ENCODE measurements at places on chromosomes 6 and 20.
A peak's percentile ranks its signal among the peaks of the same experiment; 100 is the strongest.

DNA sequence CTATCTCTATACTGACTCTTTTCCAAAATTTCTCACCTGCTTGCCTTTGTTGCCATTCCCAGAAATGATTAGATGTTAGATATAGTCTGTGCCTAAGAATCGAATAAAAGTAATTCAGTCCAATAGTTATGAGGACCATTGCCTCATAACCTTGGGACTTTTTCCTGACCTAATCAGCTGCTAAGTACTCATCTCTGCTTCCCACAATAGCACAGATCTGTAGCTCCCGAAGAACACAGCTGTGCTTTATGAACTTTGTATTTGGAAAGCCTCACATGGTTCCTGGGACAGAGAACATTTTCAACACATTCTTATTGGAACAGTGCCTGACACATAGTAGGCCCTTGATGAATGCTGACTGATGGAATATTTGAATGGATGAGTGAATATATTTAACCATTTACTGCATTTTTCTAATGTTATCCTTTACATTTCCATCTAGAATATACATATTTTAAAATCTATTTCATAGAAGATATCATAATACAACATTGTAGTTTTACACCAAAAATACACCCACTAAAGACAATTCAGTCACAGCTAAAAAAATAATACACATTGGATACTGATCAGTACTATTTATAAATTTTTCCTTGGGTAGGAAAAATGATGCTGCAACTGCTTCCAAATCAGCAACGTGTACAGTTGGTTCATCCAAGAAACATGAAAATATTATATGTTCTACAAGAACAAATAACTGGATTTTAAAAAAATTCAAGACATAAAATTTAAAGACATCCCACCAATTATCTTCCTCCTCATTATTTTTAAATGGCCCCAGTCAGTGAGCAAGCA lies 53.9 kb downstream of the HS3ST5 start:
- no peak for DNase-seq

DNA sequence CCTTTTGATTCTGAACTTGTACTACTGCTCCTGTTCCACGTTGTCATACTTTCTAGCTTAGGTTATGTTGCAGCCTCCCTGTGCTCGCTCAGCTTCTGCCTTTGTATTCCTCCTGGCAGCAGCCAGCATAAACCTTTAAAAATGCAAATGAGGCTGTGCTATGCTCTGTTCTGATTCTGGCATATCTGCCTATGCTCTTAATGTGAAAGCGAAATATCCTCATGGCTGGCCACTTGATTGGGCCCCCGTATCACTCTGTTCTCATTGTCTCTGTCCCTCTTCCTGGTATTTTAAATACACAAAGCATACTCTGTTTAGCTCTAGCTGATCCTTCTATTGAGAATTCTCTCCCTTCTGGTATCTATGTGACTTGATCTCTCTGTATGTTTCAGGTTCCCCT lies 139.0 kb downstream of the JARID2 start:
- no peak for DNase-seq

DNA sequence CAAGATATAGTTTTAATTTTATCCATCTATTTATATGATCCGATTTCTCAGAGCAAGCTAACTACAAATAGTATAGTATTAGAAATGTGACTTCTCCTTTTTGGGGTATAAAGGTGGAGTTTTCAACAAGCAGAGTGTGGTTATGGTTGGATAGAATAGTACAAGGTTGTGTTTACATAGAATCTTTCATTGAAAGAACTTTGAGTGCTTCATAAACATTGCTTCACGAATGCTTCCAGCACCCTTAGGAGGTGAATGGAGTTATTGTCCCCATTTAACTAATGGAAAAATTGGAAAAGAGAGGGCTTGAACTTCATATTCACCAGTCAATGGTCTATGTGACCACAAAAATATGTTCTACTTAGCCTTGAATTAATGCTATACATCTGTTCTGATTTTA lies 134.1 kb upstream of the CITED2 start:
- DNase-seq: no peak

DNA sequence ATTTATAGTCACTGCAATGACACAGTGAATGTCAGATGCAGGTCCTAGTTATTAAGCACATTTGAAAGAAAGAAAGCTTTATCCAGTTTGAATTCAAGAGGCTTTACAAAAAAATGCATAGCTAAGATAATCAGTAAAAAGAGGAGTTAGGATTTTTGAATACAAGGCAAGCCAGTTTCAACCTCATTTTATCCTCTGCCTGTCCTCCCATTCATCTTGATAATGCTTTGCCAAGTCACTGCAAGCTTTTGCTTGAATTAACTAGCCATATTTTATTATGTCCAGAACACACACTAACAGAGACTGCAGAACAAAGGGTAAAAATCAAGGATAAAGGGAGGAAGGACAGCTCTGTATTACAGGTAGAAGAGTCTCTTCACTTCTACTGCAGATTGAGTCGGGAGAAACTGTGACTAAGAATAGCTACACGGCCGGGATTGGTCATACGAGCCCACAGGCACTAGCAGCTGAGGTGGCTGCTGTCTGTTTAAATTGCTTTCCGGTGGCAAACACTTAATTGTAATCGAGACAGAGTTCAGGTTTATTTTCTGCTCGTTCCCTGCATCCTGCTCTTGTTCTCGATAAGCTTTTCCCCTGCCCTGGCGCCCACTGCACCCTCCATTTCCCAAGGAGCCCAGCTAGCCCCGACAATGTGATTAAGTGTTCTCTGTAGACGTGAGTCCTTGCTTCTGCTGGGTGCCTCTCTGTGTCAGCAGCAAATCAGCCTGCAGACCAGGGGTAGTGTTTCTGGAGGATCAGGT lies 30.5 kb upstream of the AKAP12 start:
- peak; percentile 53 for DNase-seq

GRCh38 chr6:125153391-125154117 lies at the start of gene TPD52L1:
Gene TPD52L1, plus strand, starts transcription at chr6:125153773. Its CDS starts 179 bp downstream, at chr6:125153952.
- peak; percentile 58 for DNase-seq

DNA sequence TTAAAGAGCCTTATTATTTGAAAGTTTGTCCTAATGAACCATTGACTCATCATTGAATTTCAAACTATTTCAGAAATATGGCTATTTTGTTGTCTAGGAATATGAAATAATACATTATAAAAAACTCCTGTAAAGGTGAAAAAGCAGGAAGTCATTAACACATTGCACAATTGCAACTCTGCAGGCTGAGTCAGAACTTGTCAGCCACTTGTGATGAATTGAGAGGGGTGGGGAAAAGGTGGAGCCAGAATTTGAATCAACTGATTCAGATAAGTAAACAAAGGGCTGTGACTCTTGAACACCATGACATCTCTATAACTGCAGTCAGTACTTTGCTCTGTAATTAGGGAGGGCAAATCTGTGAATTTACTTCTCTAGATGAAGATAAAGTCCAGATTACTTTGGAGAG lies 6.0 kb downstream of the C6orf141 start:
- DNase-seq: peak; percentile 18

- DNase-seq: peak; percentile 35
Measured at GRCh38 chr6:140846503-140847261, 1286.0 kb upstream of the GJE1 start.

DNA sequence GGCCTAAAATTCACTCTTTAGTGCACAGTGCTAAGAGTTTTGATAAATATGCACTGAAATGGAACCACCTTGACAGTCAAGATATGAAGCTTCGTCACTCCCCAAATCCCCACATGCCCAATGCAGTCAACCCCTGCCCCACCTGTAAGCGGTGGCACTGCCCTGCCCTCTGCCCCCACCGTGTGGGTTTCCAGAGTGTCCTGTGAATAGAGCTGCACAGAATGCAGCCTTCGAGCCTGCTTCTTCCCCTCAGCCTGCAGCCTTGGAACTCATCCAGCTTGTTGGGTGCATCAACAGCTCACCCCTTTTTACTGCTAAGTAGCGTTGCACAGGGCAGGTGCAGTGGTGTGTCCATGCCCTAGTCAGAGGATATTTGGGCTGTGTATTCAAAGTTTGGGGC lies 216.3 kb downstream of the SYNDIG1 start:
- no peak for DNase-seq

DNA sequence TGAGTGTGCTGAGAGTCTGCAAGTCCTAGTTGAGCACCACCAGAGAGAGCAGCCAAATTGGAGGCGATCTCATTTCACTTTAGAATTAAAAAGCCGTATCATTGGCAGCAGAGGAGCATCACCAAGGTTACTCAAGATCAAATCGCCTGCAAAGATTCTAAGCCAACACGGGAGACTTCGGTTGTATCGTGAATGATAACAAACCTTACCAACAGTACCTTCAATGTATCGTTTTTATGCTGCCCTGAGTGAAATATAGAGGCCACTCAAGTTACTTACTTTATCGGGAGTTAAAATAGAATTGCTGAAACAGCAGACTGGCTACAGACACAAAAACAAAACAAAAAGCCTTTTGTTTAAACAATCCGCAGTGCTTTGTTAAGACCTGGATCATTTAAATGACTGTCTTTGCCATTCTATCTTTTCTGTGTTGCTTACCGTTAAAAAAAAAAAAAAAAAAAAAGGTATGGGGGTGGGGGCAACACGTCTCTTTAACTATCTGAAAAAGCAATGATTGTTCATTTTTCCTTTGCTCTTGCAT lies 14.2 kb downstream of the NHSL1 start:
- DNase-seq: peak; percentile 10

DNA sequence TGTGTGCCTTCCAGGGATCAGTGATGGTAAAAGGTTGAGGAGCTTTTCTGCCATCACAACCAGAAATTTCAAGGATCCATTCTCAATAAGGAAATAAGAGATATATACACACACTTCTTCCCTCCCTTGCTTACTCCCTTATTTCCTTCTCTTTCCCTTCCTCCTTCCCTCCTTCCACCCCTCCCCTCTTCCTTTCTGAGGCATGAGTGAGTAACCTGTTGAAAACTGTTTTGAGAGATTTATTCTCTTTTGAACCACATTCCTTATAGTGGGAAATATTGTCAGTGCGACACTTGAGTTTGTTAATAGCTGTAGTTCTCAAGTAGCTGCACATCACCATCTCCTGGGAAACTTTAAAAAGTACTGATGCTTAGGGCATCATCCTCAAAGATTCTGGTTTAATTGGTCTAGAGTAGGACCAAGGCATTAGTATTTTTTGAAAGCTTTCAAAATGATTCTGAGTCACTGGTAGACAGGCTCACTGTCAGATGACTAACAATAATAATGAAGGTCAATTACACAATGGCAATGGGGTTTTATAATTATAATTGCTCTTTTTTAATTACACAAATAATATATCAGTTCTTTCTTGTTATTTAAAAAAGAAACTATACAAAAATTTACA lies 109.9 kb downstream of the POPDC3 start:
- no peak for DNase-seq

- peak; percentile 26 for DNase-seq
Measured at GRCh38 chr20:41308726-41309413, 8.7 kb downstream of the ZHX3 start.

DNA sequence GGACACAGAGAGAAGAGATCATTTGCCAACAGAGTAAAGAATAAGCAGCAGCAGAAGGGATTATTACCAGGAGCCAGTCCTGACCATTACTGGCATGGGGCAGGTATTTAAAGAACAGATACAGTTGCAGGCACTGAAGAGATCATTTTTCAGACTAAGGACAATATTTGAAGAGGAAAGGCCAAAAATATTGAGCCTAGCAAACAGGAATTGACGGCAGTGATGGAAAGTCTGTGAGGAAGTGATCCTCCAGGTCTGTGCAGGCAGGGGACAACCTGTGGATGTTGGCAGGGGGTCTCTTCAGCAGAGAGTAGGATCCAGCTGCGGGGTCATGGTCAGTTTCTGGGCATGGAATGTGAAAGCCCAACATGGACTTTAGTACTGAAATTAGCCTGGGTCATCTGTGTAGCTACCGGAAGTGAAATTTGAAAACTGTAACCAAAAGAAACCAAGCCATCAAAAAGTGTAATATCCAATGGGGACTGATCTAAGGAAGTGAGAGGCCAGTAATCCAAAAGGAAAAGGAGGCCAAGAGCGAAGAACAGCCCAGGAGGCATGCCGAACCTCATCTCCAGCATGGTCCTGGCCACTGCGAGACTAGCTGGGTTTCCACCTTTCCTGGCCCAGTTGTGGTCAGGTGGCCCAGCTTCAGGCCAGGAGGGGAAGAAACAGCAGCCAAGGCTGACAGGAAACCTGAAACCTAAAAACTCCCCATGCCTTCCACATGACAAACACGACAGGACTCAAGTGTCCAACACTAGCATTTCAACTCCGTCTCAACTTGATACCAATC lies 115.1 kb upstream of the TNFAIP3 start:
- no peak for DNase-seq

DNA sequence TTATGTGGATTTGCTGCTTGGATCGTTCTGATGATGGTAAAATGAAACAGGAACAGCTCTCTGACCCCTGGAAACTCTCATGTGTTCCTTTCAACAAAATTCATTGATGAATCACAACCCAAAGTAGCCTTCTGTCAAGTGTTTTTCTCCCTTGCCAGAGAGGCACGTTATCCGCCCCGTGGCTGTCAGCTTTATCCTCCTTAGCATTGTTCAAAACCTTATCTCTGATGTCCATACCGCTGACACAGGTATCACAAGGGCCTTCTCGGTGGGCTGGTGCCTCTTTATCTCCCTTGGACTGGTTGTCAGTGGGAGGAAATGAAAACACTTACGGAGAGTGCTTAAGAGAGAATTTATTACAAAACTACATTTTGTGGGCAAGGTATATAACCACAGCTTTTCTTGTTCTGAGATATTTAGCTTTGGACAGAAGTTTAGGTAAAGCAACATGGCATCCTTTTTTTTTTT lies 84.9 kb downstream of the TIAM2 start:
- no peak for DNase-seq

DNA sequence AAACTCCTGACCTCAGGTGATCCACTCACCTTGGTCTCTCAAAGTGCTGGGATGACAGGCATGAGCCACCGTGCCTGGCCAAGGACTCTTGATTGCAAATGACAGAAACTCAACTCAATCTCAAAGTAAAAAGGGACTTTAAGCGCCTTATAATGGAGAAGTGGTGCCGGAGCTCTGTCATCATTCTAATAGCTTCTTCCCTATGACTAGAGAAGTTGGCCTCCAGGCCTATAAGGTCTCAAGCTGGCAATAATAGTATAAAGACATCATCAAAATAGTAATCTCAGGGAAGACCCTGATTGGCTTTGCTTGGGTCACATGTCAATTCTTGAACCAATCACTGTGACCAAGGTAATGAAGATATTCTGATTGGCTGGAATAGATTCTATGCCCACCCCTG lies 8.5 kb upstream of the KIAA1755 start:
- no peak for DNase-seq

DNA sequence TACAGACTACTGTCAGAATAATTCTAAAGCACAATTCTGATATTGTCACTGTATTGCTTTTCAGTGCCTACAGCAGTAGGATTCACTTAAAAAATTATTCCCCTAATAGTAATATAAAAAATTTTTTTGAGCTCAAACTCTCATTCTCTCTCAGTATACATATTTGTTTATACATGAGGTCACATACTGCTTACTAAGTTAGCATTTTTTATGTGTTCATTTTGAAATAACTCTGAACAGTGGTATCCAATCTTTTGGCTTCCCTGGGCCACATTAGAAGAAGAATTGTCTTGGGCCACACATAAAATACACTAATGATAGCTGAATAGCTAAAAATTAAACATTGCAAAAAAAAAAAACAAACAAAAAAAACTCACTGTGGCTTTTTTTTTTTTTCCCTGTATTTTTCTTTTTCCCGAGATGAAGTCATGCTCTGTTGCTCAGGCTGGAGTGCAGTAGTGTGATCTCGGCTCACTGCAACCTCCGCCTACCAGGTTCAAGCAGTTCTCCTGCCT lies 38.6 kb downstream of the ASXL1 start:
- no peak for DNase-seq

GRCh38 chr6:36599791-36600209 lies 5.6 kb downstream of the SRSF3 start:
- DNase-seq: peak; percentile 41

- DNase-seq: no peak
Measured at GRCh38 chr6:148064406-148065134, 278.1 kb upstream of the SASH1 start.

All from AG08395 (cell line).